ENCODE measurements at places on chromosomes 6 and 20.

DNA sequence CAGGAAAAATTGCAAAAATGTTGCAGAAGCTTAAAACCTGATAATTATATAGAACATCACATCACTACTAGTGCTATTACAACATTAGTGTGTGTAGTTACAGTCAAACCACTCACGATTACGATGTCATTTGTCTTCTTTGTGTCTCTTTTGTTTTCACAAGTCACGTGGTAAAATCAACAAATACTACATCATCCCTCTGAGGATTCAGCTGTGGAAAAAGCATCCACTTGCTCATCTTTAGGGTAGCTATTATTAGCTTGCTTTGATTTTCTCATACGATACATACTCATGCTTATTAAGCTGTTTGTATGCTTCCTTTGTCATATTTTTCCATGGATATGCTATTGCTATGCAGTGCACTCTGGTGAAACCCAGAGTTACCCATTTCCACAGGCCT lies 22.2 kb upstream of the ATXN1 start:
- no peak for DNase-seq

- DNase-seq, result no peak
Observed at GRCh38 chr20:56458206-56458821, 10.1 kb upstream of the RTF2 start.

DNA sequence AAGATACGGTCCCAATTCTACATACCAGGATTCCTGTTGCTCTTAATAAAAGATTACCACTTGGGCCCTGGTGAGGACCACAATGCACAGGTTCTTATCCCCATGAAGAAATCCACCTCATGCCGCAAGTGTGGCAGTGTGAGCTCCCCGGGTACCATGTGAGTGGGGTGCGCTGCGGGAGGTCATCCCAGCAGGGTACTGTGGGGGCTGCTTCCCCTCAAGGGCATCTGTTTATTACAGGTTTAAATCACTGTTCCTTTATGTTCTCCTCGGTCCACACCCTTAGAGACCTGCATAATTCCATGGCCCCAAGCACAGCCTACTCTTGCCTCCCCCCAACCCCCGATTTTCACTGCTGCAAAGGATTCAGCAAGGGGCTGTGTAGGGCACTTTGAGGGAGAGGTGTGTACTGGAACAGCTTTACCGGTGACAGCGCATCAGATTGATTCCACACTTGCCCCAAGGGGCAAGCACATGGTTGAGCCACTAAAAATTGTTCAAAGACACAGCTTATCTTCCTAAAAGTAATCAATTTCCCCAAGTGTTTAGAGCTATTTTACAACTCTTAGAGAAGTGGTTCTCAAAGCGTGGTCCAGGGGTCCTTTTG lies 6.2 kb downstream of the DIDO1 start:
- DNase-seq, result no peak

DNA sequence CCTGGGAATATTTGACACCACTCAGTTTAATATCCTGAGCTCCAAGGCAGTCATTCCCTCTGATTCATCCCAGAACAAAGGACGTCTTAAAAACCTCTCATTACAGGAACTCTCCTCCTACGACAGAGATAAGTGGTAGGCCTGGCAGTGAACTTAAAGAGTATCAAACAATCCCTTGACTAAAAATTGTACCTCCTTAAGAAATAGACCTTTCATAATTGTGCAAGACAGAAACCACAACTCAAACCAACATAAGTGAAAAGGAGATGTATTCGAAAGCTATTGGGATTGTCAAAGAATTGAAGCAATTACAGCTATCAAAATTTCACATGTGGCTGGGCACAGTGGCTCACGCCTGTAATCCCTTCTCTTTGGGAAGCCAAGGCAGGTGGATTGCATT lies 19.1 kb upstream of the BNIP5 start:
- no peak for DNase-seq

GRCh38 chr6:143034689-143035334 lies 25.9 kb upstream of the AIG1 start:
- DNase-seq, result no peak

GRCh38 chr6:133621751-133622150 lies 267.2 kb upstream of the TCF21 start:
- no peak for DNase-seq

GRCh38 chr6:149035766-149036165 lies 281.7 kb upstream of the TAB2 start:
- DNase-seq, result no peak

- DNase-seq, result no peak
Observed at GRCh38 chr20:59731376-59731775, 127.0 kb downstream of the PHACTR3 start.

DNA sequence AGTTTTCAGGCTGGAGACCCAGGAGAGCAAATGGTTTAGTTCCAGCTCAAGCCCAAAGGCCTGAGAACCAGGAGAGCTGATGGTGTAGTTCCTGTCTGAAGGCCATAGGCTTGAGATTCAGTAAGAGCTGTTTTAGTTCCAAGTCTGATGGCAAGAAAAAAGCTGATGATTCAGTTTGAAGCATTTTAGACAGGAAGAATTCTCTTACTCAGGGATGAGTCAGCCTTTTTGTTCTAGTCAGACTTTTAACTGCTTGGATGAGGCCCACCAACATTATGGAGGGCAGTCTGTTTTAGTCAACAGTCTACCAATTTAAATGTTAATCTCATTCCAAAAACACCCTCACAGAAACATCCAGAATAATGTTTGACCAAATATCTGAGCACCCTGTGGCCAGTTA lies 2.5 kb downstream of the ZSCAN26 start:
- no peak for DNase-seq

DNA sequence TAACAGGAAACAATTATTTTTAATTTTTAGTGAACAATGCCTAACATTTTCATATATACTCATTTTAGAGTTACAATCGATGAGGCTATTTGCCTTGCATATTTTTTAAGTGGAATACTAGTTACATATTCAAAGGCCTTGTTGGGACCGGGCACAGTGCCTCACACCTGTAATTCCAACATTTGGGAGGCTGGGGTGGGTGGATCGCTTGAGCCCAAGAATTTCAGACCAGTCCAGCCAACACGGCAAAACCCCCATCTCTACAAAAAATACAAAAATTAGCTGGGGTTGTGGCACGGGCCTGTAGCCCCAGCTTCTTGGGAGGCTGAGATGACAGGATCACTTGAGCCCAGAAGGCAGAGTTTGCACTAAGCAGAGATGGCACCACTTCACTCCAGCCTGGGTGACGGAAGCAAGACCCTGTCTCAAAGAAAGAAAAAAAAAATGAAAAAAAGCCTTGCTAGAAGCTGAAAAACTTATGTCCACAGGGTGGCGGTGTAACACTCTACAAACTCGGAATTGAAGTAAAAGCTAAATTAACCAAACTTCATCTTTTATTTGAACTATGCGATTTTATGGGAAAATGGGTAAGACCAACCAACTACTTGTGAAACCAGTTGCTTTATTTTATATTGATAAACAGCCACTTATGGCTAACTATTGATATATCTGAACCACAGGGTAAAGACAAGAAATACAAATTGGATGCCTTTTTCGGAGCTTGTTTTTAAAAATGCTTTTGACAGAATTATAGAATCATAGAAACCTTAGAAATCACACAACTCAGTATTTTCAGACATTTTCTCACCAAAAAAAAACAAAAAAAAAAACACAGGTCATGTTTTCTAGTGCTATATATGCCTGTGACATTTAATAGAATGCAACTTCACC lies 24.1 kb upstream of the ROS1 start:
- DNase-seq, result peak; percentile 43
